ENCODE measurements at places on chromosomes 5 and 9.
A peak's percentile ranks its signal among the peaks of the same experiment; 100 is the strongest.

DNA sequence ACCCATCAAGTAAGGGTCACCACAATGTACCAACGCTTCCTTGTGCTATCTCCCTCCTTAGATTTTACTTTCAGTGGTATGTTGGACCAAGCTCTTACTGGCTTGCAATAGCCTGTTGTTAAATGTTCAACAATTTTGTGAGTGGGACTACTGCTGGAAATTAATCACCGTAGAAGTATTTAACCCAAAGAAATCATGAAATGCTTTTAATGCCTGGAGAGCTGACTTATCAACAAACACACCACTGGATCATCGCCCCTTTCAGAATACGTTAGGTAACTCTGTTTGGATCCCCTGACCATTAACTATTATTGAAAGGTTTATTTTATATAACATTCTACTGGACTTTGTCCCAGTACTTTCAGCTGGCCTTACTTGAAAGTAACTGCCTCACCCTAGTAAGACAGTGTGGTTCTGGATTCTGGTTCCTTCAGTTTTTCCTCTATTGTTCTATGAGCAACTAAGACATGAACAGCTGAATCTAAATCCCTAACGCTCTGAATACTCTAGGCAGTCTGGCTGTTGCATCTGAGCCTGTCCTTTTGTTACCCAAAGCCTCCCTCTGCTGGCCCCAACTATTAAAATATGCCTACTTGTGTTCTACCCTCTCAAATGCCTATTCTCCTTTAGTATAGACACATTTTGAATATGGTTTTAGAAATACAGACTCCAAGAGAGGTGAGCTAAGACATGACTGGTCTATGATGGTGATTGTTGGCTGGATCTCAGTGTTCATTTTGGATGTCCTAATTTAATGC is 1203.4 kb upstream of the DMAC1 start:
- peak; percentile 4 for DNase-seq

DNA sequence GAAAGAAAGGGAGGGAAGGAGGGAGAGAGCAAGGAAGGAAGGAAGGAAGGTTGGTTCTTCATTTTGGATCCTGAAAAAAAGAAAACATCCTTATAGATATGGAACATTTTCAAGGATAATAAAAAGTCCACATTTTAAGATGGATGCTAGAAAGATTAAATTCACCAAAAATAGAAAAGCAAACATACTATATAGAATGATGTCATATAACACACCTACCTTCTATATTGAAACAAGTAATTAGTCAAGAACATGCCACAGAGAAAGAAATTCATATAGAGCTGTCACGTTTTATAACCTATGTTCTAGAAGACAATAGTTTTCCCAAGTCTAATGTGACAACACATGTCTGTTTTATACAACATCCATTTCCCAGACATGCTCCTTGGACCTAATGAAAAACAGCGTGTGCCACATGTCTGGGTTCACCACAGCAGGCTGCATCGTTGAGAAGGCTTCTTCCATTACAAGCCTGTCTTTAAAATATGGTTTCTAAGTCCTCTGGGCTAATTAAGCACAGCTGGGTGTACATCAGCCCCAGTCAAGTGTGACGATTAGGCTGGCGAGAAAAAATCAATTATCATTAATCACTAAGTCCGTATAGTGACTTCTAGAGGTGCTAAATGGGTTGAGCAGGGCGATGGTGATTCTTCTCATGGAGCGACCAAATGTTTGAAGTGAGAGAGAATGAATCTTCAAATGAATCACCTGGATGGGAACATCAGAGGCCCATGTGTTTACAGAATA is 301.8 kb downstream of the TLE1 start:
- DNase-seq: peak; percentile 97

GRCh38 chr5:38453506-38453905 is 102.9 kb downstream of the LIFR start:
- DNase-seq: no peak

- no peak for DNase-seq
Observed at GRCh38 chr9:93065135-93065720, 6.7 kb downstream of the SUSD3 start.

GRCh38 chr5:160363660-160364395 is 6.6 kb downstream of the C1QTNF2 start:
- no peak for DNase-seq

DNA sequence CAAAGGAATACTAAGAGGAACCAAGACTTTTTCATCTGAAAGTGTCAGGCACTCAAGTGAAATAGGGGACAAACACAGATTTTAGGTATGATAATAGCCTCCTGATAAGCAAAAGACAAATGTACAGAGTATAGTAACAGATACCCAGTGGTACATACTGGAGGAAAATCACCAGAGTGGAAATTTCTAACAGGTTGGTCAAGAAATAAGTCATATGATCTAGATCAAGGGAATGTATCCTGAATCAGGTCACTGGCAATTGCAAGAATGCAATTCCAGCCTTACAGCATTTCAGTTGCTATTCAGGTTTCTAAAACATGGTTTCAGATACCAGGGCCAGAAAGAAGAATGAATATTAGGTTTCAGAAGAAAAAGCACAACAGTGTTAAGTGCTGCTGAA is 82.2 kb upstream of the SLCO6A1 start:
- no peak for DNase-seq

DNA sequence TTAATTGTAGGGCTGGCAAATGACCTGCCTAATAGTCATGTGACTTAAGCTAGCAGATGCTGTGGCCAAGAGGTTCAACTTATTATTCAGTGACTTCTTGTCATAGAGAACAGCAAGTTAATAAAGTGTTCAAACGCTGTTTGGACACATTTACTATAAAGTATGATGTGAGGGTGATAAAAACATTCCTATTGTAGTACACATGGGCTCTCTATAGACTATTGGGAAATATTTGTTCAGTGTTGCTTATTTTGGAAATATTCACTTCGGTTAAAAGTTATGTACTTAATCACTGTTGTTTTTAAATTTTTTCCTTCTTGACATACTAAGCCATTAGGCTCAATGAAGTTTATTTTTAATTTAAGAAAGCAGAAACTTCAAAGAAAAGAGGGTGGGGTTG is 345.0 kb downstream of the NNT start:
- DNase-seq: no peak

DNA sequence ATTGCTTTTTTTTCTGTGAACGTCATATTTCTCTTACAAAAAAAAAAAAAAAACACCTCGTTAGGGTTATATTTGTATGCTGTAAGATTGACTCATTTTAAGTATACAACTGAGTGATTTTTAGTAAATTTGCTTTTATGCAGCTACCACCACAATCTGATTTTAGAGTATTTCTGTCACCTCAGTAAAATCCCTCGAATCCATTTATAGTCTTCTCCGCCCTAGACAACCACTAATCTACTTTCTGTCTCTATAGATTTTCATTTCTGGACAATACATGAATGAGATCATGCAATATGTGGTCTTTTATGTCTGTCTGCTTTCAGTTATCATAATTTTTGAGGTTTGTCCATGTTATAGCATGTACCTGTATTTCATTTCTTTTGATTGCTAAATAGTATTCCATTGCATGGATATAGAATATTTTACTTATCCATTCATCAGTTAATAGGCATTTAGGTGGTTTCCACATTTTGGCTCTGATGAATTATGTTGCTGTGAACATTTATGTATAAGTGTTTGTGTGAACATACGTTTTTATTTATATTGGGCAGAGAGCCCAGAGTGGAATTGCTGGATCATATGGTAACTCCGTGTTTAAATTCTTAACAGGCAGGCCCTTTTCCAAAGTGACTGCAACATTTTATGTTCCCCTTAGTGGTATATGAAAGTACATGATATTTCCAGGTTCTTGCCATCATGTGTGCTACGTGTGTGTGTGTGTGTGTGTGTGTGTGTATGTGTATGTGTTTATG is 171.4 kb downstream of the SGCD start:
- no peak for DNase-seq

- no peak for DNase-seq
Observed at GRCh38 chr5:119105971-119106370, 35.1 kb downstream of the DMXL1 start.

- no peak for DNase-seq
Observed at GRCh38 chr5:160556846-160557245, 135.2 kb downstream of the PTTG1 start.

DNA sequence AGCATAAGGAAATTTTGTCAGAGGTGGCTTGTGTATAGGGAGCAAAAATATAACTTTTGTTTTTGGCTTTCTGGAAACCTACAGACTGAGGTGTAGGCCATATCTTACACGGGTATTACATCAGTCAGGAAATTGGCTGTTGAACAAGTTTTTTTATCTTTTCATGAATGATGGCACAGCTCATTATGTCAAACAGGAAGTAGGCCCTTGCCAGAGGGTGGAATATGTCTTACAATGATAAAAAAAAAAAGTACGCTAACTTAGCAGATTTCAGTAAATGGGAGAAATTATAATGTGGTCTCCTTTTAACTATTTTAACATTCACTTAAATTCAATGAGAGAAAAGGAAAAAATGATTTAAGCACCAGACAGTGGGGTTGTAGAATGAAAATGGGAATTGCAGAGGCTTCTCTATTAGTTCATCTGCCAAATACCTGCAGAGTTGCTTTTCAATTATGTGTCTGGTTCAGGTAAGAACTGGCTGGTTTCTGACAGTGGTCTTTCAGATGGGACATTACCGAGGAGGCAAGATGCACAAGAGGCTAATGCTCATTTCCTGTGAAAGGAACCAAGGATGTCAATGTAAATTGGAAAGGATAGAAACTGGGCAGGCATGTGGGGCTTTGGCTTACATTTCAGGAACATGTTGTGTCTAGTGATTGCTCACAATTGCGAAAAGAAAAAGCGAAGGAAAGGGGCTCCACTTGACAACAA is 169.9 kb downstream of the NNT start:
- DNase-seq: no peak

DNA sequence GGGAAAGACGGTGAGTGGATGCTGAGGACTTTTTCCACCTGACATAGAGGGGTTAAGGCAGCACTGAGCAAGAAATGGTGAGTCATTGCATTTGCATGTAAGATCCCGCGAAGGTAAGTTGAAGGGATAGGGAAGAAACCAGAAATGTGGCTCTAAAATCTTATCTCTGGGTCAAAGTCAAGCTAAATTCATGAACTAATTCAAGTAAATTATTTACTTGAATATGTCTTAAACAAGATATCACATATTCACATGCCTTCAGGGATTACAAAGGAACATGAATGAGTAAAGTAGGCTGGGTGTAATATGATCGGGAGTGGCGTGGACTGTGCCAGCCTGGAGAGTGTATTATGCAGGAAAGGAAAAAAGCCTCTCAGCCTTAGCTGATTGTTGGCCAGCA is 74.4 kb upstream of the EQTN start:
- no peak for DNase-seq

- no peak for DNase-seq
Observed at GRCh38 chr9:27749838-27750237, 176.6 kb upstream of the C9orf72 start.

DNA sequence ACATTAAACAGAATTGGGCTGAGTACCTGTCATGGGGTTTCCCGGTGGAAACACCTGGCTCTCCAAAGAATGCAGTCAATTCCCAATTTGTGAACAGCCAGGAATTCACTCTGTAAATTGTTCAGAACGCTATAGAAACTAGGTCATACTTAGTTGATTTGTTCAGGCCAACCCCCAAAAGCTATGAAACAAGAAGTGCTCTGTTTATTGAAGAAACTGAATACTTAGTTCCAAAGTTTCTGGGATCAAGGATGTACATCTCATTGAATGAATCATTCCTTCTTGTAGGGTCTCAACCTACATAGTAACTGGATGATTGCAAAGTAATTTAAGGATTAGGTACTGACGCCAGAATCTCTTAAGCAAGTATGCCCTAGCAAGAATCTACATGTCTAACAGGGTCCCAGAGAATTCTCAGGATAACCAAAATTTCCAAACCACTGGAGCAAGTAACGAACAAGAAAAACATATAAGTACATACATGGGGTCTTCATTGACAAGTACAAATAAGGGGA is 659 bp upstream of the TUSC1 start:
- no peak for DNase-seq

- no peak for DNase-seq
Observed at GRCh38 chr9:133725886-133726285, 12.3 kb downstream of the SARDH start.

DNA sequence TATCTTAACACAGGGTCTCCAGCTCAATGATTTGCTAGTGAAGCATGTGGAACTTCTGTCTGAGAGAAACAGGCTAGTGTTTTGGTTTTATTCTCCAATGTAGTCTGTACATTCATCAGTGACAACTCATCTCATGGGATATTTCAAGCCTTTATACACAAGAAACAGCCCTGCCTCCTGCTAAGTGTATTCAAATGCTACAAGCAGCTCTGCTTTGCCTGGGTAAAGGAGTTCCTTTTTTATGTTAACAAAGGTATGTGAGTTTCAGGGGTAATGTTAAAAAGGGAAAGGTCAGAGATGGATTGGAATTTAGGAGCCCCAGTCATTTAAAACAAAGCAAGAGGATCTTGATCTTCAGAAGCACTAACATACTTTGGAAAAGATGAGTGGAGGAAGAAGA is 498.7 kb downstream of the ISL1 start:
- no peak for DNase-seq

DNA sequence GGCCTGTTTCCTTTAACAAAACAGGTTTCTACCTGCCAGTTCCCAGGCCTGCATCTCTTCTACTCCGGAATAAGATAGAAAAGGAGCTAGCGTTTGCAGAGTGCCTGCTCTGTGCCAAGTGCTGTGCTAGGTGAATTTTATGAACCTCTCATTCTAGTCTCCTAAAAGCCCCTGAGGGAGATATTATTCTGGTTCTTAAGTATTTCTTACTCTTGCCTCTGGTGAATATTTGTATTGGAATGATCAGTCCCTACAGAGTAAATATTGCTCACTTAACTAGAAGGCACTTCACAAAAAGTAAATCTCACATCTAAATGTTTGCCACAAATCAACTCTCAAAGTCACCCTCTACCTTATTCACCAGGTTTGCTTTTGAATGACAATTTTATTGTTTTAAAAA is 227.1 kb downstream of the AUH start:
- no peak for DNase-seq

GRCh38 chr5:8561224-8561840 is 692.4 kb downstream of the MTRR start:
- DNase-seq: no peak

GRCh38 chr5:172523146-172523745 is 68.9 kb upstream of the SH3PXD2B start:
- no peak for DNase-seq

GRCh38 chr9:35686222-35687203 is 3.2 kb downstream of the TPM2 start:
- DNase-seq: no peak

DNA sequence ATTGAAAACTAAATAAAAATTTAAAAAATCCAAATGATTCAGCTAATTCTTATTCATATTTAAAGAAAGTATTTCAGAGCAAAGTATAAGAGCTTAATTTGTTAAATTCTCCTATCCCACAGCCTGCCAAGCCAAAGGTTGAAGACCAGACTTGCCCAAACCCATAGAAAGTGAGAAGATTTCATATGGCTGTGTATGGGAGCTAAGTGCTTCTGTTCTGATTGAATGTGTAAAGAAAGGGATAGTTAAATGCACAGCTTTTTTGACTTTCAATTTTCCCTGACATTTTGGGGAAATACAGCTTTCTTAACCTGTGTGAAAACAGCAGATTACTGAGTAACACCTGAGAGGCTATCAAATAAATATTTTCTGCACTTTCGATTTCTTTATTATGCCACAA is 125.0 kb upstream of the MTAP start:
- no peak for DNase-seq

GRCh38 chr5:165351342-165351741 is 1845.9 kb downstream of the MAT2B start:
- DNase-seq: no peak

- DNase-seq: no peak
Observed at GRCh38 chr5:73831066-73831465, 205.1 kb downstream of the ARHGEF28 start.
